Breast epithelium (tissue), 4 donors: ENCODE measurements at places on chromosomes 3 and 15. TPM values are rescaled to one million over a fixed set of nuclear protein-coding genes. Genes with fewer than 3 reads are reported as not detected.
A peak's percentile ranks its signal among the peaks of the same experiment; 100 is the strongest.

- peak overlapping the region; percentile 50 for H3K27ac ChIP-seq
- no peak overlapping the region for H3K4me3 ChIP-seq
- H3K36me3 ChIP-seq = no peaks in the 10 kb centered on the region
- no peaks in the 10 kb centered on the region for H3K27me3 ChIP-seq
- peaks cover 4% of the 10 kb centered on the region for H3K4me1 ChIP-seq
Measured at GRCh38 chr15:94119298-94119811, 112.0 kb upstream of the MCTP2 start.

- no peak overlapping the region for H3K27ac ChIP-seq
- H3K27me3 ChIP-seq = no peaks in the 10 kb centered on the region
- H3K36me3 ChIP-seq = no peaks in the 10 kb centered on the region
- no peak overlapping the region for H3K4me3 ChIP-seq
- no peaks in the 10 kb centered on the region for H3K4me1 ChIP-seq
- DNase-seq = no peak
Measured at GRCh38 chr3:16299746-16300145, 34.7 kb downstream of the OXNAD1 start.

TMEM45A gene
- total RNA-seq = 19.7 TPM

SPINK8 gene
- total RNA-seq = not detected

LRRFIP2 gene
- 65.9 TPM for total RNA-seq
